ENCODE measurements at places on chromosomes 5 and 9. TPM values are rescaled to one million over a fixed set of nuclear protein-coding genes. Genes with fewer than 3 reads are reported as not detected.

DNA sequence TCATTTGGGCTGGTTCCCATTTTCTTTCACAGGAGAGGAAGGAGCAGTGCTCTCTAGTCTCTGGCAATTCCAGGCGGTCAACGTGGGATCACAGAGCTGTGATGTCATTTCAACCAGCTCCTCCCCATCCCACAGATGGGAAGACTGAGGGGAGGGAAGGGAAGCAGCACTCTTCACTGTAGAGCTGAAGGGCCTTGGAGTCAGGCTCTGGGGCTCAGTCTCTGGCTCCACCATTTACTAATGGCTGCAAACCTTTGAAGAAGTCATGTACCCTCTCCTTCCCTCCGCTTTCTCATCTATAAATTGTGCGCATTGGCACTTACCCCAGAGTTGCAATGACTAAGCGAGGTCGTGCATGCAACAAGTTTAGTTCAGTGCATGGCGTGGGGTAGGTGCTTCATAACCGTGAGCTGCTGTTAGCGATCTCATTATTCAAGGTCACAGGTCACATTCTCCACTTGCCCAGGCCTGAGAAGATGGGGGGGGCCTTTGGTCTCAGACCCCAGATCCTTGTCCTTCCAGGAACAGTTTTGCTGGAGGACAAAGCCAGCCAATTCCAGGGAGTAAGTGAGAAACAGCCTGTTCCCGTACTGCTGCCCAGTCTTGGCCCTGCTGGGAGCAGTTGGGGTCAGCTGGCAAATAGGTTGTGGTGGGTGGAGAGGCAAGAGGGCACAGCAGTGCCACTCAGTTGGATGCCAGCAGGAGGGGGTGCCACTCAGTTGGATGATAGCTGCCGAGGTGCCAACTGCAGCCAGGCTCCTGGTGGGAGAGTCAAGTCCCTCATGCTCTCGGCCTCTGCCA lies 136.7 kb downstream of the RGS3 start:
- no peak for DNase-seq

DNA sequence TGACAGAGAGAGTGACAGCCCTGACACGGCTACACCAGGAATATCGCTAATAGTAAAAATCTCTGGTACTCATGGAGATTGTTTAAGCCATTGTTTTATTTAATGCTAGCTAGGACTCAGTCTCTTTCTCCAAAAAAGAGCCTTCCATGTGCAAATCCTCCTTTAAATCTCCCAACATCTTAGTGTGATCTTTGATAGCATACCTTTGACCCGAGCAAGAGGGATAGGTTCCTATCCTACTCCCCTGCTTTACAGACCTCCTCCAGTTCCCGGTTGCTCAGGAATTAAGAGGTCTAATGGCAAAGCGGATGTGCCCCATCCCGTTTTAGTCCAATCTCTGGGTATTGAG lies 663 bp upstream of the FRMD3 start:
- no peak for DNase-seq

- DNase-seq: no peak
Observed at GRCh38 chr9:36143245-36143641, 6.7 kb downstream of the GLIPR2 start.

DNA sequence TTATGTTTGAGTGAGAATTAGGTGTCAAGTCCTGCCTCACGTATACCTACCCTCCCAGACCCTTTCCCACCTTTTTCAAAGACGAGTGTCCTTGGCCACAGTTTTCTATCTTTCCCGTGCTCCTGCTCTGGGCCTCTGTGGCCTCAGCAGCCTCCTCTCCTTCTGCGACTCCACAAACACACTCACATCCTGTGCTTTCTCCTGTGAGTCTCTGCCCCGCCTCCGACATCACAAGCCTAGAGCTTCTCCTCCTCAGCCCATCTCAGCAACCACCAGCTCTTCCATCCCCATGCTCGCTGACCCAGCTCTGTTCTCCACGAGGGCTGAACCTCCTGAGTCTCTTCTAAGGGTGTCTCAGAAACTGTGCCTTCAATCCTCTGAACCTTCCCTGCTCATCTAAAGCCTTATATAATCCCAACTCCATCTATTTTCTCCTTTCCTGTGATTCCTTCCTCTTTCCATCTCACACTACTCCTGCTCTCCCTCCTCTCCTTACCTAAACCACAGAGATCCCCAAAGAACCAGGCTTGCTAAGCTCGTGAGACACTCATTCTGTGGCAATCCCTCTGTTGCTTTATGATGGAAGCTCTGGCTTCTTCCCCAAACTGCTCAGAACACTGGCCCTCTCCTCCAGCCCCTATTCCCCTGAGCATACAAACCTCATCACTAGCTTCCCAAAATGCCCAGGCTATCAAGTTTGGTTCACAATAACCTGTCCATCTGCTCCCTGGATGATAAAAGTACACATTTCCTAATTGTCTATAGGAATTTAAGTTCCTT lies 55.2 kb downstream of the RASEF start:
- no peak for DNase-seq

DNA sequence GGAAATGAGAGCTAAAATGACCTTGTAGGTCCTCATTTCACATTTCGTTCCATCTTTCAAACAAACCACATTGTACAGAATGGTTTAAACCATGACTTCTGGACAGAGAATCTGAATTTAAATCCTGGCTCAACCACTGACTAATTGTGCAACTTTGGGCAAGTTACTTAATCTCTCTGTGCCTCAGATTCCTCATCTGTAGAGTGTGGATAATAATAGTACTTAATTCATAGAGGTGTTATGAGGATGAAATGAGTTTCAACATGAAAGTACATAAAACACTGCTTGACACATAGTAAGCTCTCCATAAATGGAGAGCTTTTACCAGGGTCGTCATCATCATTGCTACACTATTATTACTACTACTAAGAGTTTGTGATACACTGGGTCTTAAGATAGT lies 46.3 kb upstream of the FOXE1 start:
- no peak for DNase-seq

RACK1 gene
- total RNA-seq: 1,824 TPM

CREBRF gene
- total RNA-seq: 36.5 TPM

HTR1A gene
- total RNA-seq: 1.8 TPM

DNA sequence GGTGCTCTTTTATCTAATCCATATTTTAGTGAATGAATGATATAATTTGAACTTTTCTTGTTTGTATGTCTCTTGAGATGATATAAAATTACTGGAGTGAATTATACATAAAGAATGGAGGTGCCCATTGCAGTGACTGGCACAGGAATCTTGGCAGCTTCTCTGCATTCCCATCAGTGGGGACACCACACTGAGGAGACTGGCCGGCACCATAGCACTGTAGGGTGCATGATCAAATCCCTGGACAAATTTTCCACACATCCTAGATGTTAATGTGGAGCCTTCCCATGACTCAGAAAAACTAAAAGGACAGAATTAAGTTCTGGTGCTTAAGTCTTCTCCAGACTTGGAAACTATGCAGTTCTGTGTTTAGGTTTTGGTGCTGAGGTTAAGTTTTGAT lies 124.1 kb downstream of the CEP120 start:
- DNase-seq: no peak

DNA sequence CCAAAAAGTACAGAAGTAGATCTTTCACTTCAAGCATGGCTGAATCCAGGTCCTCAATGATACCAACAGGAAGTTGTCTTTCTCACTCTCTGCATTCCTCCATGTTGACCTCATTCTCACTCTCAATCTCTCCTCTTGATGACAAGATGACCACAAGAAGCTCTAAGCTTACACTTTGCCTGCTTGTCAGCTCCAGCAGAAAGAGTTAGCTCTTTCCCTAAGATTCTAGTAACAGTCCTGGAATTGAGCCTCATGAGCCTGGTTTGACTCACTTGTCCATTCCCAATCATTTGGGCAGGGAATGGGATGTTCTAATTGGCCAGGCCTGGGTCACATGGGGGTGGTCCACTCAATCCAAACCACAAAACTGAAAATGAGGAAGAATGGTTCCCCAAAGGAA lies 3.3 kb upstream of the CLTA start:
- no peak for DNase-seq

DNA sequence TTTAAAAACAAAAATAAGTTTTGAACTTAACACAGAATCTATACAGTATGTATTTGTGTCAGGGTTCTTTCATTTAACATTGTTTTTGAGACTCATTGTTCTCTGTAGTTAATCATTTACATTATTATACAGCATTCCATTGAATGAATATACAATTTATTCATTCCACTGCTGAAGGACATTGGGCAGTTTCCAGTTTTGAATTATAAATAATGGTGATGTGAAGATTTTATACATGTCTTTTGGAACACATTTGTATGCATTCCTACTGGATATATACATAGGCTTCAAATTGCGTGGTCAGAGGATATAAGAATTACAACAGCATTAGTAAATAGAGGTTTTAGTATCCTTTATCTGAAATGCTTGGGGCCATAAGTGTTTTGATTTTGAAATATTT lies 72.0 kb downstream of the CEP120 start:
- no peak for DNase-seq

DNA sequence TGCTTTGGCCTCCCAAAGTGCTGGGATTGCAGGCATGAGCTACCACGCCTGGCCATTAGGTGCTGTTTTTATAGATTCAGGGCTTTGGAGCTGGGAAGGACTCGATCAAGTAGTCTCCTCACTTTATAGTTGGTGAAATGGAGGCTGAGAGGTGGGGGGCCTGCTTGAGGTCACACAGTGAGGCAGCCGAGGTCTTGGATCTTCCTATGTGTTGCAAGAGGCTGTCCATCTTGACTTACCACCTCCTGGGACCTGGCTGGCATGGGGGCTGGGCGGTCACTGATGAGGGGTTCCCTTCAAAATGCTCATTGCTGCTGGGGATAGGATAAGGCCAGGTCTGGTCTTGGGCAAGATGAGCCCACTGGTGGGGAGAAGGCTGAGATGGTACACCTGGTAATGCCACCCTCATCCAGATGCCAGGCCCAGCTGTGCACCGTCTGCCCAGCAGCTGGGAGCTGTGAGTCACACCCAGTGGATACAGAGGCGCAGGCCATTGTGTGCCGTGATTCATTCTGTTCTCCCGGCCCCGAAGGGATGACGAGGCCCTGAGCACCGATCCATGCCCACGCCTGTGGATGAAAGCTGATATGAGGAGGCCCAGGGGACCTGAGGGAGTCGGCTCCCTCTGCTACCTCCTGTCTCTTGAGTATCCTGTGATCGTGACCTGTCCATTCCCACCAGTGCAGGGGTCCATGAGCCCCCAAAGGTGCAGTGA lies 10.5 kb upstream of the NDST1 start:
- peak; percentile 69 for DNase-seq

DNA sequence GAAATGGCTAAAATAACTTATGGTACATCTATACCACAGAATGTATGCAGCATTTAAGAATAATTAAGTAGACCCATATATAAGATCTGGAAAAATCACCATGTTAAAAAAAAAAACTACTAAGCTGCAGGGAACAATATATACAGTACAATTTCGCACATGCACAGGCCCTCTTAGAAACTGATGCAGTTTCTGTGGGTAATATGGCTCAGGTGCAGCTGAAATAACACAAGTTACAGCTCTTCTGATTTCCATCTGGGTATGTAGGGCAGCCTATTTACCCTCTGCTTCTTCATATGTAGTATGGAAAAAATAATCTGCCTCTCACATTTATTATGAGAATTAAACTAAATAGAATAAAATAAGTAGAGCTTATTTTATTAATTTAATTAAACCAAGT lies 82.9 kb downstream of the YIPF5 start:
- DNase-seq: no peak

GRCh38 chr5:16733331-16734006 lies 116.7 kb upstream of the RETREG1 start:
- no peak for DNase-seq

IL31RA gene
- total RNA-seq: not detected

GRCh38 chr9:35937227-35937626 lies 20.7 kb downstream of the OR2S2 start:
- DNase-seq: no peak

GRCh38 chr9:99818500-99818899 lies 3.2 kb upstream of the NR4A3 start:
- DNase-seq: no peak

GRCh38 chr5:67413721-67414120 lies 217.1 kb upstream of the CD180 start:
- no peak for DNase-seq

IFNA21 gene
- not detected for total RNA-seq

- no peak for DNase-seq
Observed at GRCh38 chr5:88772831-88773230, 110.2 kb downstream of the MEF2C start.

PCDHGC5 gene
- total RNA-seq: 2.8 TPM

GABRB2 gene
- total RNA-seq: 0.34 TPM

CYSRT1 gene
- total RNA-seq: 1.9 TPM

PTRH1 gene
- 12.5 TPM for total RNA-seq

DNA sequence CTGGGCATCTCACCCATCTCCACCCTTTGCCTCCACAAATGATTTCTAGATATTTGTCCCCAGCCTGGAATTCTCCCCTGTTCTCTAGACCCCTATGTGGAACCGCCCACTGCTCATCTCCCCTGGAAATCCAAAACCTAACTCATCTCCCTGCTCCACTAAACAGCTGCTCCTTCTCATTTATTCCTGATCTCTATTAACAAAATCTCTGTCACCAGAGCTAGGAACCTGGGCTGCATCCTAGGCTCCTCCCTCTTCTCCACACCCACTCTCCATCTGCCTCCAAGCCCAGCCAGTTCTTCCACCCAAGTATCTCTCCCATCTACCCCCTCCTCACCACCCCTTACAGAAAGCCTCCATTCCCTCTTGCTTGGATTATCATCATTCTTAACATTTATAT lies 24.0 kb upstream of the SYNPO start:
- no peak for DNase-seq

GRCh38 chr5:45672271-45672670 lies 23.9 kb downstream of the HCN1 start:
- DNase-seq: no peak

DNA sequence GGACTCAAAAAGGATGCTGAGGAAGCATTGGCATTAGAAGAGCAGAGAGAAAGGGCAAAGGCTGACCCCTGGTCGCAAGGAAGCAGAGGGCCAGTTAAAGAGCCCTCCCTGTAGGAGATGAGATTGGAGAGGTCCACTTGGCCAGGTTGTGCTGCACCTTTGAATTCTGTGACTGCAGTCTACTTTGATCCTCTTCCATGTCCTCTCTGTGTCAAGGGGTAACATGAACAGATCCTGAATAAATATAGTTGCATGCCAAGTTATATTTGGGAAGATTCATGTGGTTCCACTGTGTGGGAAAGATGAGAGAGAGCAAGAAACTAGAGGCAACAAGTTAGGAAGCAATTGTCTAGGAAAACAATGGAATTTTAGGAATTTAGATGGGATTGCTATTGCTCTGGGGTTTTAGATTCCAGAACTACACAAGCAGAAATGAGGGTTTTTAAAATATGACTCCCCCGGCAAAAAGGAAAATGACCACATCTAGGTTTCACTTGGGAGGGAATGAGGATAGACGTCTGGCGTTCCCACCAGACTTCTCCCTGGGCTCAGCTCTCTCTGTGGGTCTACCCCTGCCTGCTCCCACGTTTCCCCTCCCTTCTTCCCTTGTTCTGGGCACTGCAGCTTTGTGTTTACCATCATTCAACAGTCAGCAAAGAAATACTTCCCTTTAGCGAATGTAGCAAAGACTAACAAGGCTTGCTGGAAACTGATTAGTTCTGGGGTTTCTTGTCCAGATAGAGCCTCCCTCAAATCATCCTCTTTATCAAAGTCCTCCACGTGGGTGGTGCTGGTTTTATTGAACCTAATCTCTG lies 63.6 kb downstream of the SNX18 start:
- no peak for DNase-seq

CDX1 gene
- total RNA-seq: not detected

SPINK7 gene
- total RNA-seq: not detected

PCDHGC4 gene
- 3.6 TPM for total RNA-seq
